ENCODE measurements at places on chromosomes 4 and X. TPM values are rescaled to one million over a fixed set of nuclear protein-coding genes. Genes with fewer than 3 reads are reported as not detected.

The SERTM2 gene
- total RNA-seq = 3.7 TPM

GRCh38 chrX:132118358-132118757, 9.5 kb downstream of the FRMD7 start:
- DNase-seq = no peak

DNA sequence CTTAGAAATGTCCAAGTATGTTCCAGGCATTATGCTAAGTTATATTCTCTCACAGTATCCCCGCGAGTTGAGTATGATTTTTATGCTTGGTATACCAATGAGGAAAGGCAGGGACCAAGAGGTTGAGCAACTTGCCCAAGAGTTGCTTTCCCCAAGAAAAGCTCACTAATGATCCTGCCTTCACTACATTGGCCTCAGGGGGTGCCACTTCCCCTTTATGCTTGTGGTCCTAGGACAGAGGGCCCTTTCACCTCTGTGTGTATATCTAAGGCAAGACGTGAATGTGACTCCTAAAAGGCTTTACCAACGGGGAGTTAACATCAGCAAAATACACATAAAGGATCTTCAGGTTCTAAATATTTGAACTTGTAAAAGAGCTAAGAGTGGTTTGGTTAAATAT, 164.4 kb upstream of the CPEB2 start:
- DNase-seq = no peak

DNA sequence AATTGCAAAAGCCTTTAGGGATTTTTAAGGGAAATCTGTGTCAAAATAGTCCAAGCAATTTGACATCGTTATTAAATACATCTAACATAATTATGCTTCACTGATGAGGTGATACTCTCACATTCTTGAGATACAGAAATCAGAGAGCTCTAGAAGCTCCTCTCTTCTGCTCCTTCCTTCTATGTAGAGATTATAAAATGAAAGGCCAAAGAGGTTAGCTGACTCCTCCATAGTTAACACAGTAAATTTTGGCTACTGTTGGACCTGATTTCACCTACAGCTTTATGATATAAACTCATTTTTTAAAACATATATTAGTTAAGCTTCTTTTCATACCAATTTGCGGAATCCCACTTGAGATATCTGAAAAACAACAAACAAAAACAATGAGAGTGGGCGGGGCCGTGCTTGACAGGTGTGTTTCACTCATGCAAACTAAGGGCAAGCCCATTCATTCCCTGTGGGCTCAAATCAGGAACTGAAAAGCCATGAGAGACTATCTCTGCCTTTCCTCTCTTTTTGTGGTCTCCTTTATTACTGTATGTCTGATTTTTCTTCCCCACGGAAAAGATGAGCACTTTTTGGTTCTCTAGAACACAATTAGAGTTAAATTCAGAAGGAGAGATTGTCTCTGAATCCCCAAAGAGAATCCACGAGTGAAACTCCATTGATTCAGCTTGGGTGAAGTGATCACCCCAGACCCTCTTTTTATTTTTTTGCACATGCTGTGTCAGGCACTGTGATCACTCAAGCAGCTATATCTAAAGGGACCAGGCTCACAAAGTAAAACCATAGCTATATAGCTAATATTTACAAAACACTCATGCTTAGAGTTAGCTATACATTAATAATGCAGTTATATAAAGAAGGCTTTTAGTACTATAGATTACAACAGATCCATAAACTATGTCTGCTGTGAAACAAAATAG, 566.3 kb downstream of the IL15 start:
- DNase-seq = no peak

DNA sequence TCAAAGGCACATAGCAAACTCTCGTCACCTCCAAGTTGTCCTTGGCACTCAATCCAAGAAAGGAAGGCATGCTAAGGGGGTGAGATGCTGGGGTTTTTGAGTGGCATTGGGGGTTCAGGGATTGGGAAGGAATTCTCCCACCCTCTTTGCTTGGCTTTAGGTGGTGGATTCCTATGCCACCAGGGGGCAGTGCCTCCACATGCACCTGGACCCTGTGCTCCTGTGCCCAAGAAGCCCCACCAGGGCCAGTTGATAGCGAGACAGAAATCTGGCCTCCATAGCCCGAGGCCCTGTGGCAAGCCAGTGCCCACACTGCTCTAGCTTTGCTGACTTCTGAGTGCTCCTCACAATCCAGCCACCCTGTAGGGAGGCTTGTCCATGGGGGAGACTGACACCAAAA, 2.0 kb upstream of the FATE1 start:
- DNase-seq = no peak

DNA sequence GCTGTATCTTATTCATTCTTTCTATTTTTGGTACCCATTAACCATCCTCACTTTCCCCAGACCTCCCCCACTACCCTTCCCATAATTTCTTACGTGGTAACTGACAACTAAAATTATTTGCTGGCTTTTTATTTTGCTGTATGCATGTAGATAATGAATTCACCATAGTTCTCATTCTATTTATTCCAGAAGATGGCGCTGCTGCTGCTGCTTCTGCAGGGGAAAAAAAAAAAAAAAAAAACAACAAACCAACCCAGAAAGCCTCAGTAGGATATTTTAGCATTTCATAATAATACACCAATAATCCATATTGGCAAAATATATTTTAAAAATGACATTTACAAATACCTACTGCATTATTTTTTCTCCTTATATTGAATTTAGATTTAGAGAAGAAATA, 416.6 kb upstream of the MAGEB18 start:
- no peak for DNase-seq

The PCDH18 gene
- 112 TPM for total RNA-seq

The POF1B gene
- 1.5 TPM for total RNA-seq

DNA sequence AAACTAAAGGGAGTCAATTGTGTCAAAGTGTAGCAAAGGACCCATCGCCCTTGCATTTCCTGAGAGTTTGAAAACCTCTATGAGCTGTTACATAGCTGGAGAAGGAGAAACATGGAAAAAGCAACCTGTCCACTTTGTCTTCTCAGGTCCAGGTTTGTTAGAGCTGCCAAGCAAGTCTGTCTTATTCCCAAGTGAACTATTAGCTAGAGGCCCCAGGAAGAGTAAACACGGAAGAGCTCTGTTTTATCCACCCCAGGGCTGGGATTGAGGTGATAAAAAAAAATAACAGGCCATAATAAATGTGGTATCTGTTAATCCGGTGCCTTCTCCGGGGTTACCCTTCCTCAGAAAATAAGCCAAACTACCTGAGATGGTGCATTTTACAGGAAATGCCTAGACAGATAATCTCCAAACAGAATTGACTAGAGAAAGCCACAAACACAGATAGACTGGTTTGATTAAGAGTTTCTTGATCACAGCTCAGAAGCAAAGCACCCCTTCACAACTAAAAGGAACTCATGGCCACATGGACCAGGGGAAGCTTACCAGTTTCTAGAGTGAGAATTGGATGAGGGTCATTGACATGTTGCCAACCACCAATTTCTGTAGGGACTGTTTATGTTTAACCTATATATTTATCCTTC, 35.9 kb upstream of the RELL1 start:
- no peak for DNase-seq

GRCh38 chrX:10512741-10513140, 107.6 kb downstream of the MID1 start:
- no peak for DNase-seq

The SERPINA7 gene
- total RNA-seq = not detected

- no peak for DNase-seq
Measured at GRCh38 chr4:40871695-40872250, 122.0 kb downstream of the NSUN7 start.

DNA sequence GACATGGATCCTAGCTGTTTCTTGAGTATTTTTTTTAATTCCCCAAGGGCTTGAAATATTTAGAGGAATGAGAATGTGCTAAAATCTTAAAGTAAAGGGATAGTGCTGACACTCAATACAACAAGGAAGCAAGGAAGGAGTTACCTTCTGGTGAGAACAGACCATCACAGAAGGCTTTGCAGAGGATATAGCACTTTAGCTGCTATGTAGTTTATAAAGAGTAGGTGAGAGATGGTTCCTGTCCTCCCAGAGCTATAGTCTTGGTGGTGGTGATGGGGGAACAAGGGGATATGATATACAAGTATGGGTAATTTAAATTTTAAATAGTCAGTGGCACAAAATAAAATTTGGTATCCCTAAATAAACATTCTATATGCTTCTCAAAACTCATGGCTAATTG, 47.6 kb downstream of the MTHFD2L start:
- DNase-seq = no peak

DNA sequence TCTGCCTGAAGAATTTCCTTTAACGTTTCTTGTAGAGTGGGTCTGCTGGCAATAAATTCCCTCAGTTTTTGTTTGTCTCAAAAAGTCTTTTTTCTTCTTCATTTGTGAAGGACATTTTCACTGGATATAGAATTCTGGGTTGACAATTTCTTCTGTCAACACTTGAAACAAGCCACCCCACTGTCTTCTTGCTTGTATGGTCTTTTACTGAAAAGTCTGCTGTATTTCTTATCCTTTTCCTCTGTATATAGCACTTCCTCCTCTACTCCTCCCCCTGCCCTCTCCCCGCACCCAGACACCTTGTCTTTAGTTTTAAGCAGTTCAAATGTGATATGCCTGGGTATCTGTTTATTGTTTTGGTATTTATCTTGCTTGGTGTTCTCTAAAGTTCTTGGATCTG, 23.3 kb downstream of the SLC9A7 start:
- no peak for DNase-seq
